Urinary bladder (tissue), 4 donors: ENCODE measurements at places on chromosomes 2 and 18. TPM values are rescaled to one million over a fixed set of nuclear protein-coding genes. Genes with fewer than 3 reads are reported as not detected.

DNA sequence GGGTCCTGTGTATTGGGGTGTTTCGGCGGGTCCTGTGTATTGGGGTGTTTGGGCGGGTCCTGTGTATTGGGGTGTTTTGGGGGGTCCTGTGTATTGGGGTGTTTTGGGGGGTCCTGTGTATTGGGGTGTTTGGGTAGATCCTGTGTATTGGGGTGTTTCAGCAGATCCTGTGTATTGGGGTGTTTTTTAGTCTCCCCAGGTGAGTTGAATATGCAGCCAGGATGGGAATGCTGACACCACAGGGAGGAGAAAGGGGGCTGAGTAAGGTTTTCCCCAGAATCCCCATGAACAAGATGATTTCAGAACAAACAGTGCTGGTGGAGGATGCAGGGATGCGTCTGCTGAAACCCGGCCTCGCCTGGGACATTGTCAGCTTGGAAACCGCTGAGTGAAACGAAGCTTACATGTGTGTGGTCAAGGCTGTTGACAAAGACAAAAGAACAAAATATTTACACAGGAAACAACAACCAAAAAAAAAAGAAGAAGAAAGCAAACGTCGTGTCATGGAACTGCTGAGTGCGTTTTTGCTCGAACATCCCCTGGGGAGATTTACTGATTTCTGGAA, 88.5 kb upstream of the ODC1 start:
- DNase-seq, result no peak

DNA sequence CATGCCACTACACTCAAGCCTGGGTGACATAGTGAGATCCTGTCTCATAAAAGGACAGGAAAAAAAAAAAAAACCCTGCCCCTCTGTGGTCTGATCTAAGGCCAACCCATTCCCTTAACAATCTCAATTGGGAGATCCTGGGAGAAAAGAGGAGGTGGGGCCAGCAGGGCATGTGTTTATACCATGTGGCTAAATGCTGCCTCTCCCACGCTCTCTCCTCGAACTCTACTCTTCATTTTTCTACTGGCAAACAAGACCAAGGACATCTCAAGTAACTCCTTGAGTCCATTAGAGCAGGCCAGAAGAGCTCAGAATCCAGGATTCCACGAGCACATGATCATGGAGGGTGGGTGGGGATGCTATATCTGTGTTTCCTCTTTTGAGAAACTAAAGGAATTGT, 16.7 kb upstream of the NEDD4L start:
- no peak for DNase-seq

The MAP2 gene
- total RNA-seq, result 13.5 TPM

- DNase-seq, result no peak
These were observed 100.1 kb upstream of the CERS6 start for GRCh38 chr2:168355779-168356476.

GRCh38 chr2:42639340-42640077, 71.1 kb downstream of the MTA3 start:
- no peak for DNase-seq

The FAM124B gene
- 13.1 TPM for total RNA-seq

The SLC4A1AP gene
- total RNA-seq, result 22.6 TPM

DNA sequence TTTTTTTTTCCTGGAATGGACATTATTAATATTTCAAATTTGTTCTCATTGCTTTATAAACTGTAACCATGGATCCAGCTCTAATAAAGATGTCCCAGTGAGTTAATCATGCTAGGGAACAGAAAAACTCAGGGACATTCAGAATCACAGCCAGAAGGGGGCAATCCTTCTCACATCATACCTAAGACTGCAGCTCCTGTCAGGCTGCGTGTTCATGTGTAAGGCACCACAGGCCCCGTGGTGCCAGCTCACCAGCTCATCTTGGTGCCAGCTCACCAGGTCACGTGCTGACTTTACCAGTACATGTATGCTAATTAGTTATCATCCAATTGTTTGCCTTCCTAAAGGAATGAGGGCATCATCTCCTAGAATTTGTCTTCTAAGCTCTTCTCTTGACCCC, 84.7 kb upstream of the NEDD4L start:
- DNase-seq, result no peak

GRCh38 chr2:156021146-156022040, 311.1 kb downstream of the NR4A2 start:
- DNase-seq, result no peak

- DNase-seq, result no peak
These were observed 31.3 kb downstream of the PSTPIP2 start for GRCh38 chr18:46040747-46041104.

DNA sequence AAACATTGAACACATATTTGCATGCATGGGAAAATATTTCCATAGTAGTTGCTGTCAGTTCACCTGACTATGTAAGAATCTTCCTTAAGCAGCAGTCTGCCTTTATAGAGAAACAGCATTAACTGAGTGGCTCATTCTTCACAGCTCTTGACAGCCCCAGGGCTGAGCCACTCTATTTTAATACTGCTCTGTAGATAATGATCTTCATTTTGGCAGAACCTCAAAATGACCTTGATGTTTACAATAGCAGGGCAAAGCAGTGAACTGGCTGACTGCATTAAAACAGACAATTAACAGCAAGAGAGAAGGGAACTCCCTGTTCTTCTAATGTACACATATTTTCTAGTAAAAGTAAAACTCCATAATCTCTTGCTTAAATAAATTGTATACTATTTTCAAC, 580.6 kb upstream of the SOX11 start:
- peak; percentile 76 for DNase-seq

GRCh38 chr2:161796192-161796591, 172.0 kb downstream of the SLC4A10 start:
- DNase-seq, result no peak

DNA sequence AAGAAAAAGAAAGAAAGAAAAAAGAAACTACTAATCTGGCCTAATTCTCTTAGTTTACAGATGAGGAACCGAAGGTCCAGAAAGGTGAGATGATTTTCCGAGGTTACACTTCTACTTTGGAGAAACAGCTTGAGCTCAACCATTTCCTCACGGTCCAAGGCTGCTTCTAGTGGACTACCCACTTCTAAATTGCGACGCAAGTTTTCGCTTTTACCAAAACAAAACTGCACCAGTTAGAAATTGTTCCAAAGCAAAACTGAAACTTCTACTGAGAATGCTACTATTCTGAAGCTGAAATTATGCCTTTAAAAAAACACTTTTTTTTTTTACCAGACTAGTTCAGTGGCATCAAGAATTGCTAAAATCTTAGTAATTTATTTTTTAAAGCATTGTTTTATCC, 101.6 kb downstream of the INO80D start:
- DNase-seq, result no peak

GRCh38 chr18:49275448-49275847, 185.0 kb downstream of the DYM start:
- no peak for DNase-seq

- DNase-seq, result no peak
These were observed 557.4 kb upstream of the RAB6C start for GRCh38 chr2:129422028-129422427.

DNA sequence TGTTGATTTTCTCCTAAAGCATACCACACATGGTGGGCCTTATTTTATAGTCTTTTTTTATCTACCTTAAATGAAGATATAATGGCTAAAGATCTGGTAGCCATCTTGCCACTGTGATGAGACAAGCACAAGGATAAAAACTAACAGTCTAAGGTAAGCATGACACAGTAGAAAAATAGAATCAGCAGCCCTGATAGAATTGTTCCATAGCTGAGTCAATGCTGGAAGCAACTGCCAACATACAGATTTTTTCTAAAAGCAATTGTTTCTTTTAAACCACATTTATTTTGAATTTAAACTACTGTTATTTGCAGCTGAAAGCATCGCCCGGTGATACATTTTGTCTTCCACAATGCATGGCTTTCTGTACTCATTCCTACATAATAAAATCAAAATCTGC, 1091.5 kb upstream of the CHAC2 start:
- no peak for DNase-seq

- DNase-seq, result no peak
These were observed 66.6 kb downstream of the SMIM21 start for GRCh38 chr18:75360941-75361340.

The KIF5C gene
- total RNA-seq, result 10.8 TPM

GRCh38 chr18:21179590-21180220, 62.3 kb upstream of the GREB1L start:
- peak; percentile 14 for DNase-seq

DNA sequence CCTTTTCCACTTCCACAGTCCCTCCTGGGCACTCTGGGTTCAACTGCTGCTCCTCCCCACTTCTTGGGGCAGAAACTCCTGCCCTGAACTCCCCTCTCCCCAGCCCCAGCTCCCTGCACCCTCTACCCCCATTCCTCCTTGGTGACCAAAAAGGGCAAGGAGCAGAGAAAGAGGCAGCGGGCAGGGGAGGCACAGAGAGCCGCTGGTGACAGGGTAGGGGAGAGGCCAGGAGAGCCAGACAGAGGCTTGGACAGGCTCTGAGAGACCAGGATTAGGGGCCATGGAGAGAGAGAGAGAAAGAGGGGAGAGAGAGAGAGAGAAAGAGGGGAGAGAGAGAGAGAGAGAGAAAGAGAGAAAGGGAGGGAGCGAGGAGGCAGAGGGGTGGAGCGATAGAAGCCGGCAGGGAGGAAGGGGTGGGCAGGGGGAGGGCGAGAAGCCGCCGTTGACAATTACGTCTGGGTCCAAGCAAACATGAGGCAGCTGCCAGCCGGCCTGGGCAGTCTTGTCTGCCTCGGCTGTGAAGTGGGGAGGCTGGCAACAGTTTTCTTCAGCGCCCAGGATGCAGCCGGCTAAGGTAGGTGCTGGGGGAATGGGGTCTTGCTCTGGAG, at the start of gene KCNIP3:
KCNIP3 (plus strand) TSS at position 468 of the 608 bp plus-strand sequence; CDS start at position 560, 92 bp downstream.
- peak; percentile 26 for DNase-seq

GRCh38 chr2:128496700-128497099, 178.0 kb upstream of the HS6ST1 start:
- DNase-seq, result no peak

The REL gene
- total RNA-seq, result 25.1 TPM

The GPC1 gene
- 21.1 TPM for total RNA-seq

- DNase-seq, result no peak
These were observed 40.4 kb upstream of the C1D start for GRCh38 chr2:68103030-68103708.

The HAAO gene
- 10.6 TPM for total RNA-seq

DNA sequence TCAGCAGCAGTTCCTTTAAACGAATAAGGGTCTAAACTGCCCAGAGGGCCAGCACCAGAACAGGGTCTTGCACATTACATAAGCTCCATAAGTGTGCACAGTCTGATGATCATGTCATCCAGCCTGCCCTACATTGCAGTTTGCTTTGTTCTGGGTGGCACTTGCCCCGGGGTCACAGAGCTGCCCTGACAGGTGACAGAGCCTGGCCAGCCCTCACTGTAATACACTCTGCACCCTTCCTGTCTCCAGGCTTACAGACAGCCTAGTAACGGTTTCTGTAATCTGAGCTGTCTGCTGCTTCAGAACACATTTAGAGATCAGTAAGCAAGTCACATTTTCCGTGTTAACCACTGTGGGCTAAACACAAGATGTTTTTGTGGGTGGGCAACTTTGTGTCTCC, 213.3 kb downstream of the FAM210A start:
- no peak for DNase-seq

The B3GNT2 gene
- total RNA-seq, result 27.3 TPM

GRCh38 chr2:88254437-88255091, 84.4 kb downstream of the THNSL2 start:
- DNase-seq, result no peak

DNA sequence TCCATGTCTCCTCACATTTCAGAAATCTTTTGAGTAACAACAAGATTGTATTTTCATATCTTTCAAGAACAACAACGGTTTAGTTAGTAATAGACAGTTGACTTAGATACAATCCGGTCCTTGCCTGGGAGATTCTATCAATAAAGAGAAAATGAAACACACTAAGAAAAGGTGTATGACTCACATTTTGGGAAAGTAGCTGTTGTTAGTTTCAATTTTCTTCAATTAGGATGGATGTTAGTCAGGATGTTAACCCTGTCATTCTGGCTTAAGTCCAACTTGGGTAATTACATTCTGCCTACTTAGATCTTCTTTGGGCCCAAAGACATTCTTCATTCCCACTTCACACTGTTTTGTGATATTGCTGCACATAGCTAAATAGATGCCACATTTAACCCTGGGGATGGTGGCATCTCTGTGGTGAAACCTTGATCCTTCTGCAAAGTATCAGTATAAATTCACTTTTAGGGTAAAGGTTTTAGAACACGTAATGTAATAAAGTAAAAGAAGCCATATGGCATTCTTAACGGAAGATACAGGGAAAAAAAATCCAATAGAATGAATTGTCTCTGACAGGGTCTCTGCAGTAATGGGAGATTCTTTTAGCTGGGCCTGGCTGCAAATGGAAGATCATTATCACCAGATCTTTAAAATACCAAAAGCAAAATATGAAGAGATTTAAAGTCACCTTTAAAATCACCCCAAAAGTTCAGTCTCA, 365.5 kb downstream of the FIGN start:
- no peak for DNase-seq

DNA sequence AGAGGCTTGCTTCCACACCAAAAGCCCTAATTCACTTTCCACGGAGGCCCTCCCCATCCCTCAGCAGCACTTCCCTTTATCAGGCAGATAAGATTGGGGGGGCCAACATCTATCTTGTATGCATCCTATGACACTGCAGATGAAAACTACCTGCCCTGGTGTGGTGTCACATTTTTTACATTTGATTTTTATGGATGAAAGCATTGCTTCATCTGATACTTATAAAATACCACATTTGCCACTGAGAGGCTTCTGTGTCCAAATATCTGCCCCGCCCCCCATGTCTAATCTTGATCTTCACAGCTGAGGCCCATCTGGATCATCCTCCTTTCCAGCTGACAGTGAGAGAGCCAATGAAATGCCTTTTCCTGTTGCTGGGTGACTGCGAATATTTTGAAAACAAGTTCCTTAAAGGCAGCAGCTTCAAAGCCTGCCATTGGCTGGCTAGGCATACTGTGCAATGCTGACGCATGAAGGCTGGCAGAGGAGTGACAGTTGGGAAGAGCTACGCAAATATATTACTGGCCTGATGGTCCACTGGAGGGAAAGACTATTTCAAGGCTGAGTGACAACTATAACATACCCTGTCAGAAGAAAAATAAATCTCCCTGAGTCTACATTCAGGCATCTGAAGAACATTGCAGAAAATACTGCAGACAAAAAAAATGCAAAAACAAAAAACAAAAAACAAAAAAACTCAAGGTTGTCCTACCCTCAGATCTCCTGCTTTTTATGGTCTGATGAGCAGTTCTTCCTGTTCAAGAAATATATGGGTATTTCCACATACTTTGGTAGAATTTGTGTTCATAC, 318.7 kb downstream of the PDE11A start:
- DNase-seq, result peak; percentile 72

The LYG1 gene
- total RNA-seq, result 0.79 TPM

- no peak for DNase-seq
These were observed 70.1 kb downstream of the DGKD start for GRCh38 chr2:233424154-233424951.

DNA sequence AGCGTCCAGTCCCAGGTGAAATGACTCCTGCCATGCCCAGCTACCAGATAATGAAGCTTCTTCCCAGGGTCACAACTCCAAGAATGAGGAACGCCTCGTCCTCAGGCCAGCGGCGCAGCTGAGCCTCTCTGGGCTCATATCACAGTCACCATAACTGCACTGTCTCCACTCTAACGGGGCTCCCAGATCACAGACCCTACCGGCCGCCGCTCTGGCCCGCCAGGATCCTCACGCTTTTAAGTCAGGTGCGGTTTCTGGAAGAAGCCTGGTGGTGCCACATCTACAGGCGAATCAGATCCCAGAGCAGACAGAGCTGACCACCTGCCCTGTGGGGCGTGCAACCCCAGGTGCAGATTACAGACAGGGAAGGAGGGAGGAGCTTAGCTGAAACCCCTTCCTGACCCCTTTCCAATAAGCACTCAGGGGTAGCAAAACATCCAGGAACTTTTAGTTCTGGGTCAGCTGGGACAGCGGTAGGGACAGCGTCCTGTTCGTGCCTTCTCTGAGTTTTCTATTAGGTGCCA, 3.7 kb upstream of the ACKR3 start:
- no peak for DNase-seq
